ENCODE measurements at places on chromosomes 3 and 15.

- no peak for DNase-seq
These were observed 122.2 kb upstream of the SLC24A5 start for GRCh38 chr15:47998619-47999019.

- DNase-seq = no peak
These were observed 244.9 kb downstream of the FAM43A start for GRCh38 chr3:194930377-194931204.

DNA sequence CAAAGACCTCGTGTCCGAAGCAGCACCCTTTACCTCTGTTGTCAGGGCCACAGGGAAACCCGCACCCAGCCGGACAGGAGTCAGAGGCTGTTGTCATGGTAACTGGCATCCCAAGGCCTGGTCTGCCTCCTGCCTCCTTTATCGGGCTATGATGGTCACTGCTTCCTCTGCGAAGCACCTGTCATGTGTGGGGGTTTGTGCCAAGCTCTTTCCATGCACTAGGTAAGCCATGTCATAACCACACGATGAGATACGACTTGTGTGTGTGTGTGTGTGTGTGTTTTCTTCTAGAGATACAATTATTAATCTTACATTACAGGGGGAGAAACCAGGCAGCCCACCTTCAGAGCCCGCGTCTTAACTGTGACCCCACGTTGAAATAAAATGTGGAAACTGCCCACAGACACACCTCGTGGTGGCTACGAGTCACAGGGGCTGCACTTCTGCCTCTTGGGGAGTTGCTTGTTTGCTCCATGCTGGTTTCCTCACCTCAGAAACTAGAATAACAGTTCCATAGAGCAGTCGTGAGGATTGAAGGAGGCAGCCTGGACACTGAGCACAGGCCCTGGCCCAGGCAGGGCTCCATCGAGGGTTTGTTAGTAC lies 18.0 kb downstream of the ZDHHC19 start:
- DNase-seq = no peak

- no peak for DNase-seq
These were observed 340.4 kb upstream of the KCNMB2 start for GRCh38 chr3:178195824-178196223.

DNA sequence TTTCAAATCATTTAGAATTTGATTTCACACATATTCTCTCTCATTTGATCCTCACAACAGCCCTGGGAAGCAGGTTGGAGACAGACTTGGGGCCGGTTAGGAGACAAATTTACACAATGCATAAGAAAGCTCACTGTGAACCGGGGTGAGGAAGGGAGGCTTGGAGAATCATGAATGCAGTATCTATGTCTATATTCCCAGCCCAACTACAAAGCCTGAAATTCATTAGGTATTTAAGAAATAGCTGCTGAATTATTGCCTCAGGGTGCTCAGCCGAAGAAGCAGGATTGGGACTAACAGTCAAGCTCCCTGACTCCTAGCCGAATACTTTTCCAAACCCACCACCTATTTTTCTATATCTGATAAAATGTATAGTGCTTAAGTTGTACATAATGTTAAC lies 8.4 kb upstream of the GOLGA6C start:
- no peak for DNase-seq

GRCh38 chr15:79169526-79170133 lies 79.0 kb upstream of the RASGRF1 start:
- peak; percentile 40 for DNase-seq

DNA sequence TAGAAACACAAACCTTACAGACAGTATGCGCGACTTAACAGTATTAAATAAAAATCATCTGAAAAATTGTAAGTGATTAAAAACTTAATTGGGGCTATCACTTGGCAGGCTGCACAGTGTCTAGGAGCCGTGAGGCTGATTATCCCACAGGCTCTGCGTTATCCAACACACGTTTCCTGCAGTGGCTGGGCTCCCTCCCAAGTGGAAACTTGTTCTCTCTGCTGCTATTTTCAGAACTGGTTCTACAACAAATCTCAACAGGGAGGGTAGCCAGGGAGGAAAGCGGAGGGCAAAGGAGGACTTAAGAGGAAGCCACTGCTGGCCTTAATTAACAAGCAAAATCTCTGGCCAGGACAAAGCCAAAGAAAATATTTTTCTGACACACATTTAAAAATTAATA lies 555.2 kb downstream of the MAGI1 start:
- DNase-seq = peak; percentile 23

DNA sequence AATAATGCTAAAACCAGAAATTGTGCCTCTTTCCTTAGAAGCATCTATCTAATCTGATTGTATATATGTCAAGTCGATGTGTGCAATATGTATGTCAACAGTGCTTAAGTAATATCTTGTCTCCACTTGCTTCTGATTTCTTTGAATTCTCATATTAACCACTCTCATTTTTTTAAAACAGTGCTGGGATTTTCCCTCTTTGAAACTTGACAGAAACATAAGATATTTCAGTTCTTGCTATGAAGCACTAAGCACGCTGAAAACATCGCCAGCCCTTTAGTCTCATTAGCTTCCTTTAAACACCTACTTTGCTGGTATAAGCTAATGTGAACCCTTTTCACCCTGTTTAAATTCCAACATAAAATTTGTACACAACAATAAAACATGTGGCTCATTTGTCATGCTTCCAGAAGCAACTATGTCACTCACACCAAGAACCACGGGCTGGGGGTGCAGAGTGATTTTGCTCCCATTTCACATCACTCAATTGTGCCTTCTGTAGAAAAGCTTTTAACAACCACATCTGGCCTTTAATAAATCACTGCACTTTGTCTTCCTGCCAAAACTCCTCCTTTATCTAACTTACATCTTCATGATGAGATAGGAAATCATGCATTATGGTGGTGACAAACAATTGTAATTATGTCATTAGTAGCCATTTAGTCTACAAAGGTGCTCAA lies 185.2 kb downstream of the FOXP1 start:
- no peak for DNase-seq

DNA sequence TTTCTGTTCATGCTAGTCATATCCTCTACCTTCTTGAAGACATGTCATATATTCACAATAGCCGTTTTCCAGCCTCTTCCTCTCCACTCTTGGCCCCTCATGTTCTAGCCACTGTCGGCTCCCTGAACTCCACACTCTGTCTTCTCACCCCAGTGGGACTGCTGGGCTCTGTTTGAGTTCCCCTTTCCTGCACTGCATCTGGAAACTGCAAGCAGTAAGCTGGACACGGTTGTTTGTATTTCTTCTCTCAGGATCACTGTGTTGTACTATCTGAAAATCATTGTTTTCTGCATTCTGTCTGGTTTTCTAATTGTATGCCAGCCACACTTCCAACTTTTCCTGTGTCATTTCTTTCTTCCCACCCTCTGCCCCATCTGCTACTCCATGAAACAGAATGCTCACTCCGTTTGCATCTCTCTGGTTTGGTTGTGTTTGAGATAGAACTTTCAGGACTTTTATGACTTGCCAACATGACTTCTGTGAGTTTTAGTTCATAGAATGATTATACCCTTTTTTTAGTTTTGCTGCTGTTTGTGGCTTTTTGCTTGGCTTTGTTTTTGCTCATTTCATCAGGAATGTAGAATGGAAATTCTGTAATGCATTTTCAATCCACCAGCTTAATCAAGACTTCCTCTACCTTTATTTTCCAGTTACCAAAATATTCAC lies 192.3 kb downstream of the PLCL2 start:
- no peak for DNase-seq

- no peak for DNase-seq
These were observed 13.3 kb downstream of the CPNE9 start for GRCh38 chr3:9716801-9717555.

GRCh38 chr15:38231436-38231835 lies 21.2 kb upstream of the SPRED1 start:
- peak; percentile 42 for DNase-seq

DNA sequence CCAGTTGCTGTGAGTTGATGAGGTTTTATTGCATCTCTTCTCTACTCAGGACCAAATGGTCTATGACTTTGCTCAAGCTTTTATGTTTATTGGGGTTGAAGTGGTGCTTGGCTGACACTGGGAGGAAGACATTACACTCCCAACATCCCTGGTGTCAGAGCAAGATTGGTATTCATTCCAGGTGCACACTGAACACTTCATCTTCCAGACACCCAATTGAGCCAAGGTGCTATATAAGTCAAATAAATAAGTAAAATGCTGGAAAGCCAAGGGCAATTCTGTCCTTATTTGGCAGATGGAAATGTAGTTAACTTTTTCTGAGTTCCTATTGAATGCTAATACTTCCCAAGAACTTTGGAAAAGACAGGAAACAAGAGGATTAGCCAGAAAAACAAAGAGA lies 53.2 kb upstream of the CDV3 start:
- DNase-seq = no peak

GRCh38 chr3:71260782-71261181 lies 322.7 kb downstream of the FOXP1 start:
- no peak for DNase-seq

- no peak for DNase-seq
These were observed 128.7 kb upstream of the SLC2A2 start for GRCh38 chr3:171155122-171155700.

- no peak for DNase-seq
These were observed 211.0 kb downstream of the TNIK start for GRCh38 chr3:171249245-171249644.

DNA sequence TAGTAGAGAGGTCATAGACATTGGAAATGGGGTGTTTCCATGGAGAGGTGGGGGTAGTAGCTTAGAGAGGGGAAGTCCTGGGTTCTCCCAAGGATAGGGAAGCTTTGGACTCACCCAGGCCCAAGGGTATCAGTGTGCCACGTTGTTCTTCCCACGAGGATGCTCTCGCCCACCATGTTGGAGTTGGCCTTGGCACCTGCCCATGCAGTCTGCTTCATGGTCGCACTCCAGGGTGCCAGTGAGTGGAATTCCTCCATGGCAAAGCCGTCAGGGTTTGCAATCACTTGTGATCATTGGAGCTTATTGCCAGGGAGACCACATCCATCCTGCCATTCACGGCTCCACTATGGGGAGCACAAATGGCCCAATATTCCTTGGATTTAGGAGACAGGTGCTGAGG lies 60.6 kb downstream of the GRIP2 start:
- DNase-seq = no peak

GRCh38 chr15:49978121-49978520 lies 140.9 kb downstream of the ATP8B4 start:
- DNase-seq = no peak

DNA sequence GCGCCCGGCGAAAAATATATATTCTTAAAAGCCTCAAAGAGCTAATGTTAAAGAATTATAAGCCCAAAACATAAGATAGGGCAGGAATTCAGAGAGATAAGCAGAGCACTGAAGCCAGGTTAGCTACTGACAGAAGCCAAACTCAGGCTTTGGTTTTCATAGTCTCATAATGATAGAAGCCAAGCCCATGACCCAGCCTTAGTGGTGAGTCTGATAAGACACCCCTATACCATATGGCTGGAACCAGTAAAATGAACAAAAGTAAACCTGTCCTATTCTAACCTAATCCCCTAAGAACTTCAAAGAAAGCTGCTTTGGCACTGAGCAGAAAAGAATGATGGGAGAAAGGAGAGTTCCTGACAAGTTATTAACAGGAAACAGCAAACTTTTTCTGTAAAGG lies 25.9 kb downstream of the MYO9A start:
- DNase-seq = no peak

DNA sequence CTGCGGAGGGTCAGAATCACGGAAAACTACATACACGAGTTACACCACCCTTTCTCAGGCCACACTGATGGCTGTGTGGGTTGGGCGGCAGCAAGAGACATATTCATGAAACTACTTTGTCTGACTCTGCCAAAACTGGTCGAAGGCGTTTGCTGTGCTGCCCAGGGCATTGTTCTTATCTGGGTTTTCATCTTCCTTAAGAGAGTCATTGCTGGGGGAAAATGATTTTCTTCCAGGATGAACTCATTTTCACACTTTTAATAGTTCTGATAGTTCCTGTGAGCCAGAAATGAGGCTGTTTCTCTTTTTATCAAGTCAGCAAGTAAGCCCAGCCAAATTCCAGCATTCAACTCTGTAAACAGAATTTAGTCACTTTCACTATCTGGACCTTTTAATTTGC lies 47.6 kb downstream of the TRIM71 start:
- DNase-seq = no peak

GRCh38 chr3:109874896-109875708 lies 537.8 kb upstream of the DPPA4 start:
- no peak for DNase-seq

GRCh38 chr3:54999159-54999558 lies 71.3 kb upstream of the LRTM1 start:
- DNase-seq = no peak

- DNase-seq = no peak
These were observed 74.1 kb downstream of the SLCO3A1 start for GRCh38 chr15:91927585-91927984.

- DNase-seq = no peak
These were observed 41.0 kb upstream of the IREB2 start for GRCh38 chr15:78396976-78397375.

DNA sequence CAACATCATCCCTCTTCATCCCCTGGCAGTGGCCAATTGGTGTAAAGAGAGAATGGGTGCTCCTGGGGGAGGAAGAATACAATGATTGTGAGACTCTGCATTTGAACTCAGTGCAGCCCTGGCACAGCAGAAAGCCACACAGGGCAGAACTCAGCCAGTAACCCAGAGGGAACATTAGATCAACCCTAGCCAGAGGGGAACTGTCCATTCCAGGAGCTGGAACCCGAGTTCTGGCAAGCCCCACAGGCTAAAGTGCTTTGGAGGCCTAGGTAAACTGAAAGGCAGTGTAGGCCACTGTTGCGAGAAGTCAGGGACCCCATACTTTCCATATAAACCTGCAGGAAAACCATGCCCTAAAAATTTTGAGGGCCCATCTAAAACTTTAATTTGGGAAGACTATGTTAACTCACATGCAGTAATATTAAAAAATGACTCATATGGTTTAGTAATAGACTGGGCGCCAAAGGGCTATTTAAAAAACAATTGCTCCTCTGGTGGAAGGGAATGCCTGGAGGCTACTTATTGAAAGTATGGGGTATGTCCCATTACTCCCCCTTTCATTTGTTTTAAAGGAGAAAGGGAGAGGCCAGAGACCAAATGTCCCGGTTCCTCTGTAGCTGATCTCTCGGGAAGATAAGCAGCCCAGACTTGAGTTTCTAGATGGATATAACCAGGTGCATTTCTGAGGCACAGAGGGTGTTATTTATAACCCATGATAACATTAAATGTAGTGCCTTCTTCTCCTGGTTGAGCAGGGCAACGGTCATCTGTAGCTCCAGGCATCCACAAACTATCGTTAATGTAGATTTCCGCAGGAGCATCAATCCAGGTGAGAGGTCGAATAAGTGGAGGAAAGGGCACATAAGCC lies 5.8 kb upstream of the RAD51 start:
- DNase-seq = no peak
